ENCODE measurements at places on chromosomes 12 and 14.

- no peak for DNase-seq
Observed at GRCh38 chr12:24138041-24138440, 188.6 kb upstream of the SOX5 start.

DNA sequence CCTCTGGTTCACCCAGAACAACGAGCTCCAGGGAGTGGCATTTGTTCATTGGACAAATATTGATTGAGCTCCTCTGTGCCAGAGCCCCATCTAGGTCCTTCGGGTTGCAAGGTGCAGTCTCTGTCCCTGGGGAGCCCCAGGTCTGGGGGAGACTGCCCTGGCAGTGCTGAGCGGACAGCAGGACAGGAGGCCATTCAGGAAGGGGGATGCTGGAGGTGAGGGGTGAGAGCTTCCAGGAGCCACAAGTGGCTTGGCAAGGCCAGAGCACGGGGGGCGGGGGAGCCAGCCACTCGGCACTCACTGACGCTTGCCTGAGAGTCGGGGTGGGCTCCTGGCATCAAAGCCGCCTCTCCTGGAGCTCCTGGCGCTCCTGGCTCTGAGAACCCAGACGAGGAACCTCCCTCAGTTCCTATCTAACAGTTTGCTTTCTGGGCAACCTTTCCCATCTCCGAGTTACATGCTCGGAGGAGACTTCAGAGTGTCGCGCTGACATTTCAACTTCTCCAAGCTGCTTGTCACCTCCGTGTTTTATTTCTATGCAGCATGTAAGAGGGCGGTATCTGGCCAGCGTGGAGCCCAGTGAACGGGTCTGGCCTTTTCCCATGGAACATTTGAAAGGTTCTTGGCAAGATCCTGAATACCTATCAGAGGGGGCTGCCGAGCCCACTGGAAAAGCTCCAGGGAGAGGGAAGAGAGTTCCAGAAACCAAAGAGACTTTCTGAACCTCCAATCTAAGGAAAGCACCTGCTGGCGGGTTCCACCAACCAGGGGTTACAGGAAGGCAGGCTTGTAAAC is 62.0 kb upstream of the BCL11B start:
- no peak for DNase-seq

DNA sequence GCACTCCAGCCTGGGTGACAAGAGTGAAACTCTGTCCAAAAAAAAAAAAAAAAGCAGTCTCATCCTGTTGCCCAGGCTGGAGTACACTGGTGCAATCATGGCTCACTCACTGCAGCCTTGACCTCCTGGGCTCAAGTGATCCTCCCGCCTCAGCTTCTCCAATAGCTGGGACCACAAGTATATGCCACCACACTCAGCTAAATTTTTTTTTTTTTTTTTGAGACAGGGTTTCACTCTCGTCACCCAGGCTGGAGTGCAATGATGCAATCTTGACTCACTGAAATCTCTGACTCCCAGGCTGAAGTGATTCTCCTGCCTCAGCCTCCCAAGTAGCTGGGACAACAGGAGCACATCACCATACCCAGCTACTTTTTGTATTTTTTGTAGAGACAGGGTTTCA is 5.2 kb upstream of the CNPY2 start:
- no peak for DNase-seq

- no peak for DNase-seq
Observed at GRCh38 chr14:103704708-103705107, 10.5 kb downstream of the XRCC3 start.

DNA sequence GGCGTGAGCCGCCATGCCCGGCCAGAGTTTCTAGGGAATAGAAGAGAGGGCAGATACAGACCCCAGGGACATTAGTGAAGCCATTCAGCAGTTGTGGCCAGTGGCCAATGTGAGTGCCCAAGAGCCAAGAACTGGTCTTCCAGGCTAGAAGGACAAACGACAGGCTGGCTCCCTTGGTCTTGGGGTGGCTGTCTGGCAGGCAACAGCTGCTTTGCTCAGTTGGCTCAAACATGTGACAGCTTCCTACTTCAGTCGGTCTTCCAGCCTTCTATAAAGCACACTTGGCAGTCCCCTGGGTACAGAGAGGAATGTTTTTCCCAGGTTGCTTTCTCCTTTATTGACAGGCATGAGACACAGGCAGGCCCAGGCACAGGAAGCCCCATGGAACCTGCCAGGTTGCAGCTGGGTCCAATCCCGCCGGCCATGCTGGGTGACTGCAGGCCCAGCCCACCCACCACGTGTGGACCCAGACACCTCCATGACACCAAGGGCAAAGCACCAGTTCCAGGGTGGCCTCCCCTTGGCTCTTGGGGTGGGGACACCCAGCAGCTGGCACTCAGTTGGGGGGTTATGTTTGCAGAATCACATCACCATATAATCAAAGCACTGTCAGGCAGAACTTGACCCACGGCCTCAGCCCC is 15.4 kb downstream of the CHGA start:
- no peak for DNase-seq

- no peak for DNase-seq
Observed at GRCh38 chr12:97575403-97576193, 113.0 kb downstream of the RMST start.

- no peak for DNase-seq
Observed at GRCh38 chr12:22283508-22283907, 51.0 kb downstream of the ST8SIA1 start.

GRCh38 chr14:69672356-69672755 is 61.0 kb downstream of the SUSD6 start:
- DNase-seq: no peak

DNA sequence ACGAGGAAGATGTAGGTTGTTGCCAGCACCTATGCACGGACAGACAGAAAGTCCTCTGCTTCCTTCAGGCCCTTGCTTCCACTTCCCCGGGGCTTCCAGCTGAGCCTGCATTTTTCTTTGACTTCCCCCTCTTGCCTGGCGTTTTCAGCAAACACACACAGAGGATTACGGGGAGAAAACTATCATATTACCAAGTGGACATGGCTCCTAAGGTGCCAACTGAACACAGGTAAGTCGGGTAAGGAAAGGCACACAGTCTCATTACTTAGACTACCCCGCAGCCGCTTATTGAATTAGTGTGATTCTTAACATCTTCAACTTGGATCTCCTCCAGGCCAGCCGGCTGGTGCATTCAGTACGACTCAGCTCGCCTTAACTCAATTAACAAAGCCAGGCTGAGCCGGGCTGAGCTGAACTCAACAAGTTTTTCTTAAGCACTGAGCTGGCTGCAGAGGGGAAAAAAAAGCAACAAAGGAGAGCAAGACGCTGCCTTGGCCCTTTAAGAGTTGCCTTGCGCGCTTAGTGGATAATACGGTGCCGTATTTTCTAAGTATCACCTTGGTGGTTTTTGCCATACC is 19.2 kb upstream of the MAP1LC3B2 start:
- no peak for DNase-seq

DNA sequence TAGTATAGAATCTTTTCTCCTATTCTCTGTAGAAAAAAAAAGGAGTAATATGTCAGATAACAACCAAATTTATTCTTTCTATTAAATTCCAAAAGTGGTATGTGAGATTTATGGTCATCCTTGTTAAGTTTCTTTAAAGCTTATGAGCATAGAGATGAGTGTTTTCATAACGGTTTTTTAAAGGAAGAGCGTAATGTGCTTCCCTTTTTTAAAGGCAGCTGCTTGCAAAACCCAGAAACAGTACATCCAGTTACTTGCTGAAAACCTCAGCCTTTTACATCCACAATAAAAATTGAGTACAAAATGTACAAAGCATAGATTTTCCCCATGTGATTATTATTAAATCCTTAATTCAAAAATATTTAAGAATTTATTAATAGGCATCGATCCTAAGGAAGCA is 53.6 kb upstream of the CD163 start:
- DNase-seq: no peak

- no peak for DNase-seq
Observed at GRCh38 chr12:6039894-6040601, 84.4 kb downstream of the VWF start.

GRCh38 chr14:70020352-70021170 is 141.3 kb downstream of the SMOC1 start:
- no peak for DNase-seq

DNA sequence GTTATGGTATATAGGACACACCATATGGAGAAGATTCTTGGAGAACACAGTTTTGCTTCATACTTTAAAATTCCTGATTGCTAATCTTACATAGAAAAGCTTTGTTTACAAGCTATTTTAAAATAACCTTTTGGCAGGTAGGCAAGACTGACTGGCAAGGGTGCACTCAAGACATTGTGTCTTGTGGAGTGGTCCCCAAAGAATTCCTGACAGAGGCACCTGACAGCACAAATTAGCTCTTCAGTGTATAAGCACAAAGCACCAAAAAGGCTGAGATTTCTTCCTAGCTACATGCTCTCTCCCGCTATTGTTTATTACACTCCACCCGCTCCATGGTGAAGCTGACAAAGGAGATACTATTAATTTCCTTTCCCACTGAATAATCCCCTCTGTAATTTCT is 139.4 kb downstream of the MON2 start:
- no peak for DNase-seq

- no peak for DNase-seq
Observed at GRCh38 chr12:105920161-105920684, 218.5 kb downstream of the NUAK1 start.

- no peak for DNase-seq
Observed at GRCh38 chr14:52318826-52319645, 4.9 kb downstream of the PTGER2 start.

- DNase-seq: no peak
Observed at GRCh38 chr14:24092110-24092504, 2.0 kb upstream of the PCK2 start.

- DNase-seq: no peak
Observed at GRCh38 chr14:59207506-59207933, 19.1 kb downstream of the DAAM1 start.

DNA sequence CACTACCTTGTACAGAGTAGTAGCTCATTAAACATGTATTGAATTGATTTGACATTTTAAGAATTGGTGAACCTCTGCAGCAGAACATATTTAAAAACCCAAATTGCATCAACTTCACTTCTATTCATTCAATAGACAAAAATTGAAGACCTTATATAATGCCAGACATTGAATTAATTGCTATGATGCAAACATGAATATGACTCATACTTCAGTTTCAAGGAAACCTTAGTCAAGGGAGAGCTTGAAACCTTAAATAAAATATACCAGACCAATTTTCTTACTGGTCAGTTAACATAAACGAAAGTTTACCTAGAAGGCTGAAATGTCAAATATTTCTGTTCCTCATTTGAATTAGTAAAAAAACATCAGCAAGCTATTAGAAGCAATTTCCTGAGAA is 5.0 kb upstream of the MGAT4C start:
- no peak for DNase-seq

GRCh38 chr14:101501341-101501740 is 60.0 kb upstream of the DIO3 start:
- DNase-seq: no peak

- no peak for DNase-seq
Observed at GRCh38 chr12:6952121-6952862, 1.1 kb downstream of the PTPN6 start.

DNA sequence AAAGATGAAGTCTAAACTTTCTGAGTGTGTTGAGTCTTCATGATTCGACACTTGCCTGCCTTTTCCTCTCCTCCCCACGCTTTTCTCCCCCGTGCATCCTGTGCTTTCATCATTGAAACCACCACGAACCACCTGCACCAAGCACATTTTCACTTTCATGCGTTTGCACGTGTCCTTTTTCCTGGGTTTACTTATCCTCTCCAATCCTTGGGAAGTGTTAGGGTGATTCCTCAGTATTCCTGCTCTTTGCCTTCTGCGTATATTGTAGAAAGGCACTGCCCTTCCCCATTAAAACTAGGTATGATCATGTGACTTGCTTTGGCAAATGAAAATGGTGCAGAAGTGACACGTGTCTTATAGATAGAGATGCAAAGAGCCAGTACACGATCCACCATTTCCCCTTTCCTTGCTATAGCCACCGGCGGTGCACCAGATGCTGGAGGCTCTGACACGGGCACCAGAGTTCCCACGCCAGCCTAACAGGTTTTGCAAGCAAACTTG is 106.6 kb downstream of the BRMS1L start:
- DNase-seq: no peak

DNA sequence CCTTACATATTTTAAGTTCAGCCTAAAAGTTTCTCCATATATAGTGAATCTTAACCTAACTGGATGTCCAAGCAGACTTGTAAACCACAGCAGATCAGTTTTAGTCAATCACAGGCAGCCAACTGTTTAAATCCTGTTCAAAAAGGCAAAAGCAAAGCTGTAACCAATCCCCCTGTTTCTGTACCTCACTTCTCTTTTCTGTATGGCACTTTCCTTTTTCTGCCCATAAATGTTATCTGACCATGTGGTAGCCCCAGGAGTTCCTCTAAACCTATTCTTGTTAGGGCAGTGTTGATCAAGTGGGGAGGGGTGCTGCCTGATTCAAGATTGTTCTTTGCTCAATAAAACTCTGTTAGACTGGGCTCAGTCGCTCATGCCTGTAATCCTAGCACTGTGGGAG is 8.5 kb upstream of the DACT1 start:
- DNase-seq: no peak

GRCh38 chr14:88852632-88853031 is 28.2 kb downstream of the TTC8 start:
- no peak for DNase-seq

GRCh38 chr14:28467611-28468010 is 299.0 kb upstream of the FOXG1 start:
- DNase-seq: no peak

DNA sequence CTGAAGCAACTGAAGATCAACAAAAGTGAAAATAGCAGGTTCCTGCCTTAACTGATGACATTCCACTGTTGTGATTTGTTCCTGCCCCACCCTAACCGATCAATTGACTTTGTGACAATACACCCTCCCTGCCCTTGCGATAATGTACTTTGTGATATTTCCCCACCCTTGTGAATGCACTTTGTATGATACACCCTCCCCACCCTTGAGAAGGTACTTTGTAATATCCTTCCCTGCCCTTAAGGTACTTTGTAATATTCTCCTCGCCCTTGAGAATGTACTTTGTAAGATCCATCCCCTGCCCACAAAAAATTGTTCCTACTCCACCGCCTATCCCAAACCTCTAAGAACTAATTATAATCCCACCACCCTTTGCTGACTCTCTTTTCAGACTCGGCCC is 41.4 kb downstream of the BCAT1 start:
- DNase-seq: no peak

DNA sequence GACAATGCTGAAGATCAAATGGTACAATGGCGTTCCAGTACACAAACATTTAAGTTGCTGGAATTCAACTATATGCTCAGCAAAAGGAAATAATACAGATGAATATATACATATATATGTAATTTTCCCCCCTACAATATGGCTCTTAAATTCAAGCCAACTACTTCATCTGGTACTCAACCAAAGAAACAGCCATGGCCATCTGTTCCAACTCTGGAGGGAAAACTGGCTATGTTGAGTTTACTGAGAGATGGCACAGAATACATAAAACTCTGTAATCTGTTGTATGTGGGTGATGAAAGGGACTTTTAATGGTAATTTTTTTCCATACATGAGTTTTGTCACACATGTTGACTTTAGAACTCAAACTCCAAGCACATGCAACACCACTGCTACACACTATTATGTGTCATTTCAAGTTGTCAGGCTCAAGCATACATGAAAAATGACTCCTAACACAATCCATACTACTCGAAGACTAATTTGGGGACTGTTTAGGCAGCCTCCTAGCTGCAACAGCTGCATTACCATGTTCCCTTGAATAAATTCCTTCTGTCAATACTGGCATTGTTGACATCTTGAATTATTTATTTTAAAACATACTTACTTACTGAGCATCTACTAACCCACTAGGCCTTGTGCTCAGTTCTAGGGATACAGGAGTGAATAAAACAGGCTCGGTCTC is 38.2 kb upstream of the MAP3K9 start:
- no peak for DNase-seq

All from GM04503 (cell line).